ENCODE measurements at places on chromosomes 6 and 20. TPM values are rescaled to one million over a fixed set of nuclear protein-coding genes. Genes with fewer than 3 reads are reported as not detected.
A peak's percentile ranks its signal among the peaks of the same experiment; 100 is the strongest.

GRCh38 chr6:32046450-32047083, 8.4 kb downstream of the CYP21A2 start:
- no peak for DNase-seq
- H3K4me3 ChIP-seq: no peak overlapping the region
- peaks cover 2% of the 10 kb centered on the region for H3K27me3 ChIP-seq
- no peaks in the 10 kb centered on the region for H3K36me3 ChIP-seq
- no peaks in the 10 kb centered on the region for H3K4me1 ChIP-seq

The RIPPLY2 gene
- not detected for total RNA-seq

The SPATS1 gene
- total RNA-seq: not detected

The LKAAEAR1 gene
- total RNA-seq: 0.29 TPM

The RBM24 gene
- not detected for total RNA-seq

GRCh38 chr20:50100552-50100951, 12.4 kb downstream of the UBE2V1 start:
- no peak for DNase-seq
- no peak overlapping the region for H3K4me3 ChIP-seq
- H3K27me3 ChIP-seq: no peaks in the 10 kb centered on the region
- H3K36me3 ChIP-seq: peaks cover 4% of the 10 kb centered on the region

- no peaks in the 10 kb centered on the region for H3K36me3 ChIP-seq
- H3K4me3 ChIP-seq: peak overlapping the region; percentile 86
- peaks cover 5% of the 10 kb centered on the region for H3K4me1 ChIP-seq
- no peak overlapping the region for H3K27ac ChIP-seq
- DNase-seq: peak; percentile 35
- H3K27me3 ChIP-seq: no peaks in the 10 kb centered on the region
Observed at GRCh38 chr20:60137657-60138245, 179.5 kb downstream of the CDH26 start.

- no peaks in the 10 kb centered on the region for H3K4me1 ChIP-seq
- no peak for DNase-seq
- peaks cover 2% of the 10 kb centered on the region for H3K36me3 ChIP-seq
Observed at GRCh38 chr6:64774881-64775280, 932.1 kb downstream of the EYS start.

DNA sequence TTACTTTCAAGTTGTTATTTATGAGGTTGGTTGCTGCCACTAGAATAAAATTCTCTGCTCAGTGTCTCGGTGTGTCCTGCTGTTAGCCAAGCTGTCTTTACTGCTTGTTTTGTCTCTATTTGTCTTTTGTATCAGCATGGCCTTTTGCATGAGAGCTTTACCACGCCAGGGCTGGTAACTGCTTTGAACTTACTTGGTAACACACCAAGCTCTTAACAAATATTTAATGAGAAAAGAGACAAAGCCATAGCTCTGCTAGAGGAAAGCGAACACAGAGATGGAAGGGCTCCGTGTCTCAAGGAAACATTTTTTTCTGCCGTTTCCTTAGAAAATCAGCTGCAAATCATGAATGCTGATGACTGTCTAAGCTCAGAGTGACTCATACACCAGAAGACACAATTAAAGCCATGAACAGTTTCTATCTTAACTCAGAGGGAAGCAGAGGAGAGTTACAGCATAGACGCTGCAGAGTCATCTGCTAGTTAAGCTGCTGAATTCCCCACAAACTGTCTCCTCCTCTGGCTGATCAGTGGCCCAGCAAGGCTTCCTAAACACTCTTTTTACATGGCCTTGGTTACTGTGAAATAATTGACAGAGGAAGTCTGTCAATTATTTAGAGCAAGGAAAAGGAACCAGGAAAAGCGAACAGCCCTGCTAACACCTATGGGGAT, 44.8 kb downstream of the AGPAT4 start:
- H3K27ac ChIP-seq: peak overlapping the region; percentile 74
- peaks cover 13% of the 10 kb centered on the region for H3K36me3 ChIP-seq
- peak; percentile 27 for DNase-seq
- H3K27me3 ChIP-seq: no peaks in the 10 kb centered on the region
- H3K4me1 ChIP-seq: peaks cover 49% of the 10 kb centered on the region

The WFDC2 gene
- 1.8 TPM for total RNA-seq

- no peaks in the 10 kb centered on the region for H3K4me1 ChIP-seq
- no peak overlapping the region for H3K4me3 ChIP-seq
- no peak for DNase-seq
- no peaks in the 10 kb centered on the region for H3K36me3 ChIP-seq
- no peak overlapping the region for H3K27ac ChIP-seq
Observed at GRCh38 chr6:110408901-110409300, 6.5 kb downstream of the DDO start.

DNA sequence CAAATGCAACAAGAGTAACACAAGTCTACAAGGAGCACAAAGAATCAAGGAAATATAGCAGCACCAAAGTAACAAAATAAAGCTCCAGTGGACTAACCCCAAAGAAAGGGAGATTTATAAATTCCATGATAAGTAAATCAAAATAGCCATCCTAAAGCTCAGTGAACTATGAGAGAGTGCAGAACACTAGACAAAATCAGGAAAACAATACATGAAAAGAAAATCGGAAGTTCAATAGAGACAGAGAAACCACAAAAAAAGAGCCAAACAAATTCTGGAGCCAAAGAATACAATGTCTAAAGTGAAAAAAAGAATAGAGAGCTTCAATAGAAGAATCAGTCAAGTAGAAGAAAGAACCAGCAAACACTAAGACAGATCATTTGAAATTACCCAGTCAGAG, 247.3 kb upstream of the TENT5A start:
- H3K4me3 ChIP-seq: no peak overlapping the region
- H3K36me3 ChIP-seq: no peaks in the 10 kb centered on the region
- H3K27ac ChIP-seq: no peak overlapping the region
- no peak for DNase-seq
- H3K27me3 ChIP-seq: no peaks in the 10 kb centered on the region
- H3K4me1 ChIP-seq: no peaks in the 10 kb centered on the region

The ERVFRD-1 gene
- total RNA-seq: not detected

DNA sequence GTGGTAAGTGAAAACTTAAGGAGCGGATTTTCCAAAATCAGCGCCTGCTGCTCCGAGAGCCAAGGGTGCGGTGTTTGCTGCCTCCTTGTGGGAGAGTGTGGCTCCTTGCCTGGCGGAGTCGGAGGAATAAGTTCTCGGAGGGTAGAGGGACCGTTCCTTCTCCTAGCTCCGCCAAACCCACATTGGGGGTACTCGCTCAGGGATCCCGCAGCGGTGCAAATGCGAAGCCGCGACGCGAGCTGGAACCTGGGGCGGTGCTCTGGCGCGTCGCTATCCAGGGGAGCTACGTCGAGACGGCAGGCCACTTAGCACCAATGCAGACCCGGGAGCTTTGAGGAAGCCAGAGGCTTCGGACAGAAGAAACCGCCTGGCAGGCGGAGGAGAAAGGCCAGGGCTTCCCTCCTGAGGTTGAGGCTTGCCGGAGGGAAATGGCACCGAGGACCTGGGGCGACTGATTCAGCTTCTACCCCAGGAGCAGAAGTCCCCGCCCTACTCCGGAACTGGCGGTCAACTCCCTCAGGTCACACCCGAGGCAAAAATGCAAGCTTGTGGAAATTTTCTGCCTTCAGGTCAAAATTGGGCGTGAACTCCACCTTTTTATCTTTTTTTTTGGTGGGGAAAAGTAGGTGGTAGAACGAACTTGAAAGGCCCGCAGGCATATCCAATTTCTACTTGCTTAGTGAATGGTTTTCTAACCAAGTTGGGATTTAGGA, 5.7 kb upstream of the DDX43 start:
- peak overlapping the region; percentile 91 for H3K4me3 ChIP-seq
- H3K27ac ChIP-seq: peak overlapping the region; percentile 77
- no peaks in the 10 kb centered on the region for H3K36me3 ChIP-seq
- peaks cover 4% of the 10 kb centered on the region for H3K27me3 ChIP-seq
- peak; percentile 69 for DNase-seq
- peaks cover 4% of the 10 kb centered on the region for H3K4me1 ChIP-seq

GRCh38 chr6:143125864-143126573, 65.3 kb downstream of the AIG1 start:
- H3K27ac ChIP-seq: no peak overlapping the region
- no peaks in the 10 kb centered on the region for H3K27me3 ChIP-seq
- peaks cover 26% of the 10 kb centered on the region for H3K36me3 ChIP-seq
- H3K4me3 ChIP-seq: no peak overlapping the region
- no peak for DNase-seq
- H3K4me1 ChIP-seq: peaks cover 7% of the 10 kb centered on the region

DNA sequence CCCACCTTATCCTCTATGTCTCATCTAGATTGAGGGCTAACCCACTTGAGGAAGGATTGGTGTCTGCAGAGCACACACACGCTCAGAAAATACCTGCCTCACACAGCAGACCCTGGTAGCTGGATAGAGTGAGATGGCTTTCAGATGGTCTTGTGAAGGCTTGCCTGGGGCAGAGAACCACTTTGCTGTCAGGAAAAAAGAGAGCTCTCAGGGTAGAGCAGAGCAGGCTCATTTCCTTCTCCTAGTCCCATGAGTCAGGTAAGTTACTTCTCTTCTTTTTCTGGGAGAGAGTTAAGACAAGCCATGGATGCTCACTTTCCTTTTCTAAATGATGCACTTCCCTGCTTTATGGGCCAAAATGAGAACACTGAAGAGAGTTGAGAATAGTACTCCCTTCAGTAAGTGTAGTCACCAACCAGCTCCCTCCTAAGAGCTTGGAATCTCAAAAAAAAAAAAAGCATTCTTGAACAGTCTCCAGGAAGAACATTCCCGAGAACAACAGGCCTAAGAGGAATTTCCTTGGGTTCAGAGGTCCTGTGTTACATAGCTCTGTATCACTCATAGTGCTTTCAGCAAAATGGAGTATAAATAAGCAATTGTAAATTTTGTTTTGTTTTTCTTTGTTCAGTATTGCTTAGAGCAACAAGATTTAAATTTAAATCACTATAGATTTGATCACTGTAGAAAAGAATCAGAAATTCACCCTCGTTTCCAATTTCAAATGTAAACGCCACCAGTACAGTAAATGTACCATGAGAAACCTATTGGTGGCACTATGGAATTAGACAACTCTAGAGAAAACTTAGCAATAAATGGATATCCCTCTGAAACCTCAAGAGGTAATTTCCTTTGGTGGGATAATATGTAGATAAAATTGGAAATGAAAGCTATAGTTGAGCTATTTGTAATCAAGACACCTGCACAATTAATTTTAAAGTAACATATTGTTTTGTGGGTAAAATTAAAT, 530.3 kb downstream of the RFPL4B start:
- no peak overlapping the region for H3K4me3 ChIP-seq
- no peak for DNase-seq

DNA sequence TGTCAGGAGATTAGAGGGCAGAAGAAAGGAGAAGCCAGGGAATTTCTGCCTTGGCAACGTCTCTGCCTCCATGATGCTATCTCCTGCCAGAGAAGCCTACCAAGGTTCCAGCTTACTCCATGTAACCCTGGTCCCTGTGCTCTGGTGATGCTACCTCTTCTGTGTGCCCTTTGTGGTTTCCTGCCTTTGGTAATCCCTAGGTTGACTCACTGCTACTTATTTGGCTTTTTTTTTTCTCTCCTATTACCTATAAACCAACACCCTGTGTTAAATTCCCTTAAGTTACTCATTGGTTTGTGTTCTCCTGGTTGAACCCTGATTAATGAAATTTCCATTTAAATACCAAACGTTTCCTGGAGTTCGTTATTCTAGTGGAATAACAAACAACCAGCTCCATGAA, 527.8 kb upstream of the FLRT3 start:
- no peaks in the 10 kb centered on the region for H3K36me3 ChIP-seq
- no peak overlapping the region for H3K4me3 ChIP-seq
- no peak overlapping the region for H3K27ac ChIP-seq
- DNase-seq: no peak

- peaks cover 9% of the 10 kb centered on the region for H3K4me1 ChIP-seq
- no peak overlapping the region for H3K4me3 ChIP-seq
- H3K27me3 ChIP-seq: no peaks in the 10 kb centered on the region
Observed at GRCh38 chr6:79005024-79005423, 73.0 kb downstream of the PHIP start.

DNA sequence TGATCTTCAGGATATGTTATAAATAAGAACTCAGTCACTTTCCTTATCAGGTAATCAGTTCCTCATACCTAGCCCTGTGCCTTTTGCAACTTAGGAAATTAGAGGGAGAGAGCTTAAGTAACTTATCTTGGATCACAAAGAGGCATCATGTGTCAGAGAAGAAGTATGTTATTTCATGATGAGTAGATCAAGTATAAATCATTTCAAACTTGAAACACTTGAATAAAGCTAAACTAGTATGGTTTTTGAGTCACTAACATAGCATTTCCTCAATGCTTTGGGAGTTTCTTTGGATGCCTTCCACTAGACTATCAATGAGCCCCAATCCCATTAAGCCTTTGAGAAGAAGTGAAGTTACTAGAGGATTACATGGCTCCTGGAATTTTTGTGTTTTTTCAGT, 102.6 kb upstream of the TNFAIP3 start:
- H3K27ac ChIP-seq: no peak overlapping the region
- H3K4me1 ChIP-seq: peaks cover 18% of the 10 kb centered on the region
- H3K4me3 ChIP-seq: no peak overlapping the region
- H3K27me3 ChIP-seq: no peaks in the 10 kb centered on the region
- no peak for DNase-seq
- H3K36me3 ChIP-seq: peaks cover 7% of the 10 kb centered on the region

The NKAIN2 gene
- not detected for total RNA-seq
